Activated T-cell treated with anti-CD3 and anti-CD28 coated beads, Interleukin-2, amount 50 U/mL, for 4 hours (primary cell): ENCODE measurements at places on chromosomes 16 and 17. TPM values are rescaled to one million over a fixed set of nuclear protein-coding genes. Genes with fewer than 3 reads are reported as not detected.
A peak's percentile ranks its signal among the peaks of the same experiment; 100 is the strongest.

DBNDD1 gene
- total RNA-seq = 1.2 TPM

SLC5A10 gene
- not detected for total RNA-seq

LGALS9B gene
- total RNA-seq = not detected

ODAD4 gene
- total RNA-seq = 0.26 TPM

CTRB2 gene
- 6.7 TPM for total RNA-seq

CRHR1 gene
- total RNA-seq = not detected

GNAO1 gene
- 2.5 TPM for total RNA-seq

P2RX5 gene
- total RNA-seq = 30.8 TPM

DNA sequence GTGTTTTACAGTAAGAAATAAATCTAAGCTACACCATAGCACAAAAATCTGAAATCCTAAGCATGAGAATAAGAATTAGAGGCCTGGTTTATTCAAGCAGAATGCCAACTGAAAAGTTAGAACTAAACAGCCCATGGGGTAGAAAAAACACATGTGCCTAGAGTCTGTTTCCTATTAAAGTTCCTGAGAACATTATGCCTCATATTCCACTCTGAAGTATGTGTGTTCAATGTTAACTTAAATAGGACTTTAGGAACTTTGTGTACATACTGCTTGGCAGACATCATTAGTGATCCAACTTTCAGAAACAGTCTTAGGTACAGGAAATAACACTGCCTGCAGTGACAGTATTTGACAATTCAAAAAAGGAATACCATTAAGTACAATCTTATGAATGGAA is 18.2 kb downstream of the HEATR6 start:
- no peak for DNase-seq

DNA sequence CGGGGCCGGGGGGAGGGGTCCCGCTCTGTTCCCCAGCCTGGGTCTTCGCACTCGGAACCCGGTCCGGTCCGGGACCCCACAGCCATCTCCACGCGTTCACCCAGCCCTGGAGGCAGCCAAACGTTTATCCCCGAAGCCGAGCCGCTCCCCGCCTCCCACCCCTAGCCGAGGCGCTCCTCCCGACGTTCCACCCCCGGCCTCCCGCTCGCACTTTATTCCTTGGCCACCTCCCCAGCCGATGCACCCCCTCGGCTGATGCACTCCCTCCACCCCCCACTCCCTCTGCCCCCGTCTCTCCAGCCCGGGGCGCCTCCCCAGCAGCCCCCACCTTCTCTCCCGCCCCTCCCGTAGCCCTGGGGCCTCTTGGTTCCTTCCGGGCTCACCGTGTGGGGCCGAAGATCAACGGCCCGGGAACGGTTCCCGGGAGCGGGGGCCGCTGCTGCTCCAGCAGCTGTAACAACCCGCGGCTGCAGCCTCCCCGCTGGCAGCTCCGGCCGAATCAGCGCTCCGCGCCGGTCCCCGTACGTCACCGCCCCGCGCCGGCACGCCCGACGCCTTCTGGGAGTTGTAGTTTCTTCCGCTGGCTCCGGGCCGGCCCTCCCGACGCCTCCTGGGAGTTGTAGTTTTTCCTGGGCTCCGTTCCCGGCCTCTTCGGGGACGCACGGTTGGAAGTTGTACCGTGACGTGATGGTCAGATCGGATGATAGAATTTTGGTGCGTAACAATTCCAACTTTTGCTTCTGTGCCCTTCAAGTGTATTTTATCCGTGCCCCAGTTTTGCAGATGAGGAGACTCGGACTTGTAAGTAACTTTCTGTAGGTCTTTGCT is at the start of the genes LRRC3C and ORMDL3:
Gene LRRC3C (plus strand): TSS at position 632 of the 828 bp plus-strand sequence. CDS start 13,792 bp downstream, outside the sequence.
Gene ORMDL3 (minus strand): TSS at position 501 of the 828 bp plus-strand sequence. CDS start 3,398 bp downstream, outside the sequence.
- peak; percentile 89 for DNase-seq

GRCh38 chr16:50300942-50301625 is 34.7 kb downstream of the ADCY7 start:
- no peak for DNase-seq

DNA sequence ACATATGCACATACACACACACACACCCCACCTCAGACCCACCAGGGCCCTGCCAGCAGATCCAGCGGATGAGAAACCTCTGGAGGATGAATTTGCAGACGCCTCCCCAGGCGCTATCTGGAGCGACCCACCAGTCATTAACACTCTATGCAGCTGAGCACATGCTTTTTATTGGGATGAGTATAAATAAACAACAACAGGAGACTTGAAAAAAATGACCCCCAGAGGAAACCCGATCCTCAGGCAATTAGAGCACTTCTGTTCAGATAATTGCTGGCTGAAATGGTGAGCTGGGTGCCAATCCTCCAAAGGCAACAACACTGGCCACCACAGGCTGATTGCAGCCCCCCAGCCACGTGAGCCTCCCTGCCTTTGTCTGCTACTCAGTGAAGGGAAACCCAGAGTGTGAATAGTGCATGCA is 32.9 kb downstream of the DYNLRB2 start:
- DNase-seq = no peak

DNA sequence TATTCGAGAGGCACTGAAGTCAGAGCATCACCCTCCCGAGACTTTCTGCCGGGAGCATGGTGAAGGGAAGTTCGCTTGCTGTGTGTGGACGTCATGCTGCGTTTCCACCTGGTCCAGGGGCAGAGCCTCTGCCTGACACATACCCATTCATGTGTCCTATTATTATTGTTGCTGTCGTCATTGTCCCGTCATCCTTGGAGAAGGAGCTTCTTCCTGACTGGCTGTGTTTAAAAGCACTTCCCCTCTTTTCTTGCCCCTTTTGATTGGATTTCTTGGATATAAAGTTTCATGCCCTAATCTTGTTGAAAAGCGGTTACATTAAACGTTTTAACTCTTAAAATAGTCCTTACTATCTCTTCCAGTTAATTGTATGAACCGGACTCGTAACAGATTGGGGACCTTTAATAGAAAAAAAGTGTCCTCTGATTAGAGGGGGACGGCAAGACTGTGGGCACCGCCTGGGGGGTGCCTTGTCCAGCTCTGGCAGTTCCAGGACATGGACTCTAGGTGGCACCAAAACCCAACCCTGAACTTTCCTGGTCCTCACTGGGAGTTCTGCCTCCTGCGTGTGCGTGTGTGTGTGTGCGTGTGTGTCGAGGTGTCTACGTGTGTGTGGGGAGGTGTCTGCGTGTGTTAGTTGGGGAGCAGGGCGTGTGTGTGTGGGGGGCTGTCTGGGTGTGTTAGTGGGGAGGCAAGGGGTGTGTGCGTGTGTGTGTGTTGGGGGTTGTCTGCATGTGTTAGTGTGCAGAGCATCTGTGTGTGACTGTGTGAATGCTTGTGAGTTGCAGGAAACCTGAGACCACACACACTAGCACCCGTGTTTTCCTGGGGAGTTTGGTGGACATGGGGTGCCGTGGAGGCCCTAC is 133.3 kb upstream of the CIBAR2 start:
- peak; percentile 29 for DNase-seq

GRCh38 chr16:71373073-71373472 is 14.6 kb downstream of the CALB2 start:
- DNase-seq = no peak

DNA sequence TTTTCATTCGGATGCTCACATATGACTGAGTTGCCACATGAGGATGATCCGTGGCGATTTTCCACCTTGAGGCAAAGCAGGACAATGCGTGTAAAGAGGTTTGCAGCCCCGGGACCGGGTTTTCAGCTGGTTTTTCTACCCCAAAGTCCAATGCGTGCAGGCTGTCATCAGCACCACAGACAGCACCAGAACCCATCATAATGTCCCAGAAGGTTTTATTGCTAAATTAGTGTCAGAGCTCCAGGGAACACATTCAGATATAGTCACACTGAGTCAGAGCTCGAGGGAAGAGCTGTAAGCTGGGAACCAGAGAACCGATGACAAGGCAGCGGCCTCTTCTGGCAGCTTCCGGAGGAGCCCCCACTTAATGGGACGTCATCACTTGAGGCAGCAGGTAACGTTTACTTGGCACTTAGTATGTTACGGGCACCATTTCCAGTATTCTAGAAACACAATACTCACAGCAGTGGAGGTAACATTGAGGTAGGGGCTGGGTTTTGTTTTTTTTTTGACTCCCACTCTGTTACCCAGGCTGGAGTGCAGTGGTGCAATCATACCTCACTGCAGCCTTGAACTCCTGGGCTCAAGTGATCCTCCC is 8.9 kb upstream of the NAGPA start:
- DNase-seq = no peak

DNA sequence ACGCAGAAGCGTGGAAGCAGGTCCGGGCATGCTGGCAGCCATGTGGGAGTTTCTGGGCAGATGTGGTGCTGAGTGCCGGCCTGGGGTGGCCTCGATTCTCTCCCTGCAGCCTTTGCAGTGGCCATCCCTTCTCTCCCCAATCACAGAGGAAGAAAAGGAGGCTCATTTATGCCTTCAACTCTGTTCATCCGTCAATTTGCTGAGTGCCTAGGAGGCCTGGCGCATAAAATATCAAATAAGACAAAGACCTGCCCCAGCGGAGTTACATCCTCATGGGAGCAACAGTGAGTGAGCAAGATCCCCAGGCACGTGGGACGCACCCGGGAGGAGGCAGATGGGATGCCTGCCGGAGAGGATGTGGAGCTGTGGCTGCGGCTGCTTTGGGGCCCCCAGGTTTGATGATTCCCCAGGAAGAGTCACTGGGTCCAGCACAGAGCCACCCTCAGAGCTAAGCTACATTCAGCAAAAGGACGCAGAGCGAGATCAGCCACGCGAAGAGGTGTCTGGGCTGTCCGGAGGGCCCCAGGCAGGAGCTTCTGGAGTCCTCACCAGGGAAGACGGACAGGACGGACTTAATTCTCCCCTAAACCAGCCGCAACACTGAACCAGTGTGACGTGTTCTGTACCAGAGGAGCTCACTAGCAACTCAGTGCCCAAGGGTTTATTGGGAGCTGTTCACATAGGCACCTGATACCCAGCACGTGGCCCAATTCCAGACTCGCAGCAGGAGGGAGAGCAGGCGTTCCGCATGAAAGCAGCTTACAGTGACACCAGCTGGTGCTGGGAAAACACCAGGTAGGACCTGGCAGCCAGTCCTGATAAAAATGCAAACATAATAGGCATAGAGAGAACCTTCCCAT is 11.3 kb downstream of the CA5A start:
- DNase-seq = no peak

GRCh38 chr17:74186498-74186897 is 17.0 kb upstream of the RPL38 start:
- DNase-seq = no peak

DNA sequence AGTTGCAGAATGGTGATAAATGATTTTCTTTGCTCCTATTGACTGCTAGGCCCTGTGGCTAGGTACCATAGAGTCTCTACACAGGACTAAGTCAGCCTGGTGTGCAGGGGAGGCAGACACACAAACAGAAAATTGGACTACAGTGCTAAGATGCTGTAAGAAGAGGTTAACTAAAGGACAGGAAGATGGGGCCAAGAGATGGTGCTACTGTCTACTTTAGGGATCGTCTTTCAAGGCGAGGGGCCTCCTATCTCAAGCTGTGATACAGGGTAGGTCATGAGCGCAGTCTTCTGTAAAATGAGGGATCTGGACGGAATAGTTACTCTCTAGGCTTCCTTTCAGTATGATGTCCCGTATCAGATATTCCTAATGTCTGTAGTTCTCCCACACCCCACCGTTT is 817 bp downstream of the NME1 start:
- no peak for DNase-seq

DNA sequence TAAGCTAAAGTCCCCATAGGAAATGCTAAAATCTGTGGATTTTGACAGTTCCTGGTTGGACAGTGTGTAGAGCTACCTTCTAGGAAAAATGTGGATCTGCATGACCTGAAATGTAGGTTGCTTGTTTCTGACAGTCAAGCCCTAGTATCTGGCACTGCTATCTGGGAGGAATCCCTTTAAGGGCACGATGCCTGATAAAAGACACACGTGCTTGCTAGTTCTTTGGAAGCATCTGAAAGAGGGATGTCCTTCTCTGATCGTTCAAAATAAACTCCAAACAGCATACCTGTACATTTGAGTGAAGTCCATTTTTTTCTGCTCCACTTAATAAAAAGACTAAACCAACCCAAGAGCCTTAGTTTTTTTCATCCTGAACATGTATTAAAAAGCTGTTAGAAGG is 101.3 kb downstream of the CDK5R1 start:
- DNase-seq = no peak

GRCh38 chr16:83105279-83106077 is 478.7 kb downstream of the CDH13 start:
- no peak for DNase-seq
